ENCODE measurements at places on chromosomes 2 and 18.

GRCh38 chr2:166494140-166494624 lies at the start of gene SCN7A:
Gene SCN7A, minus strand, starts transcription at chr2:166494249. Its CDS starts 16,553 bp downstream, at chr2:166477696.
- ATAC-seq, result no peak

DNA sequence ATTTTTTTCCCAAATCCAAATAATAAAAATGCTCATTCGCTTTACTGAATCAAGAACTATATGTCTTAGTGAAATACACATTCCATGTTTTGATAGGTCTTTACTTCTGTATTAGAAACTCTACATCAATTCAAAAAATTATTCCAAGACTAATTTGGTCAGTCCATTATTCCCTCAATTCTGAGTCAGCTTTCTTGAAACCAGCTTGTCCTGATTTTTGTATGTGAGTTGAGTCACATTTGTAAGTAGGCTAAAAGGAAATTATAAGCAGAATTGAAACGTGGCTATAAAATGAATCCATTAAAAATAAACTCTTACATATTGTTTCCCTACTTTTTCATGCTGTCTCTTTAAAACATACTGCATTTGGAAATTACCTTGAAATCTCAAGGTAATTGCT lies 113.0 kb downstream of the DNER start:
- no peak for ATAC-seq

DNA sequence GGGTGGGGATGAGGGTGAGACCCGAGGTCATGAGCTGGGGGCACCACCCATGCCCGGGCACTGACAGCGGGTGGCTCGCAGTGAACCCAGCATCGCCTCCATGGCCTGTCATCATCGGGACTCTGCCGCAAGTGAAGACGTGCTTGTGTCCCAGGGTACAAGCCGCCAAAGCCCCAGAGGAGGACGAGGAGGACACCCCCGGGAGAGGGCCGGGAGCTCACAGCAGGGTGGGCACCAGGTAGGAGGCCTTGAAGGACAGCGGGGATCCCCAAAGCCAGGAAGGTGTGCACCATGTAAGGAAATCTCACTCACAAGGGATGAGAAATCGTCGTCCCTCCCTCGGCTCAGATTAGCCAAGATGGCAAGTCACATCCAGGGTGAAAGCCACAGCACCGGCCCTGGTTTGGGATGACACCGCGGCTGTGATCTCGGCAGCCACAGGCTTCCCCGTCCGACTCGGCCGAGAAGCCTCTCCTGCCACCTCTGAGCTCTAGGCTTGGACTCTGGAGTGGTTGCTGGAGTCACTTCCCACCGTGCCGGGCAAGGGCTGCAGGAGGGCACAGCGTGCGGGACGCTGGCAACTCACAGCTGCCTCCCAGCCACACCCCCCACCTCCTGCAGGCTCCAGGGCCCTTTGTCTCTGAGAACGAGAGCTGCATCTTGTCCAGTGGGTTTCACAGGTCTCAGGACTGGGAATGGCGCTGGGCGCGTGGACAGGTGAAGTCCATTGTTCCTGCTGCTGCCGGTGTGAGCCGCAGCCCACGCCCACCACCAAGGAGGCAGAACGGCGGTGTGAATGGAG lies 81.6 kb upstream of the CTDP1 start:
- no peak for ATAC-seq

DNA sequence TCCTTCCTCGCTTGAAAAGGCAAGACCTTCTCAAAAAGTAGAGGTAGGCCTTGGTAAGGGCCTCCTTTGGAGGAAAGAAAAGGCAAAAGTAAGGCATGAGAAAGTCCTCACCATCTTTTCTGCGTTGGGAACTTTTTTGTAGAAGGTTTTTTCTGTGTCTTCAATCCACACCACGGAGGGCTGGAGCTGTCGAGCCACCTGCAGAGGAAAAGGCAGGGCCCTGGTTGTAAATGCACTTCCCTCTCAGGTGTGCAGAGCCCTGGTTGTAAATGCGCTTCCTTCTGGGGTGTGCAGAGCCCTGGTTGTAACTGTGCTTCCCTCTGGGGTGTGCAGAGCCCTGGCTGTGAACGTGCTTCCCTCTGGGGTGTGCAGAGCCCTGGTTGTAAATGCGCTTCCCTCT lies 80.2 kb upstream of the ASB18 start:
- no peak for ATAC-seq

- no peak for ATAC-seq
Measured at GRCh38 chr18:22005191-22005841, 164.1 kb upstream of the GATA6 start.

DNA sequence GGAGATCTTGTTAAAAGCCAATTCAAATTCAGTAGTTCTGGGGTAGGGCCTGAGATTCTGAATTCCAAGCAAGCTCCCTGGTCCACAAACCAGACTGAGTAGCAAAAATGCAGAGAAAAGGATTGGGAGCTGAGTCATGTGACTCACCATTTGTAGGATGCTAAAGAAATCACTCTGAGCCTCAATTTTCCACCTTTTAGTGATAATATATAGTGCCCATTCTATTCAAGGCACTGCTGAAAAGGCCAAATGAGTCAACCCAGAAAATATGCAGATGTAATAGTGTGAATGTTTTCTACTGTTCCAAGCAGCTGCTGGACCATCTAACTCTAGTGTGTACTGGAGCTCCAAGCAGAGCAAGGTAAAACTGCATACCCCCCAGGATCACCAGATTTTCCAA lies 47.2 kb downstream of the SLC14A2 start:
- ATAC-seq, result no peak

DNA sequence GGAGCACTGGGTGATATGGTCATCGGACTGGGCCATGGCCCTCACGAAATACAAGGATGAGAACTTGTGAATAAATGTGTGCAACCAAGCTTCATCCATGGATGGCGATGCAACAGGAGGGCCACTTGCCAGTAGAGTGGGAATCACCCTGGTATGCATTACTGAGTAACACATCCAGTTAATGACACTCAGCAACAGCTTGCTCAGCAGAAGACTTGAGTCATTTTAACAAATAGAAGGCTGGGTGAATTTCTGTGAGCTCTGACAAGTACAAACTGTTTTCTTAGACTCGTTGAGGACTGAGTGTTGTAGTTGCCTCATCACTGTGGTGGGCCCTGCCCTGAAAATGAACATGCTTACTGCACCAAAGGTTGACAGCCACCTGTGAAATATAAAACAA lies 221.6 kb downstream of the NCKAP5 start:
- no peak for ATAC-seq

GRCh38 chr2:124112966-124113365 lies 87.9 kb downstream of the CNTNAP5 start:
- no peak for ATAC-seq

Measured in activated T-helper 17 cell treated with anti-CD3 and anti-CD28 coated beads, Interleukin-2, amount 50 U/mL, for 72 hours (primary cell).